ENCODE measurements at places on chromosomes 2 and 18.

DNA sequence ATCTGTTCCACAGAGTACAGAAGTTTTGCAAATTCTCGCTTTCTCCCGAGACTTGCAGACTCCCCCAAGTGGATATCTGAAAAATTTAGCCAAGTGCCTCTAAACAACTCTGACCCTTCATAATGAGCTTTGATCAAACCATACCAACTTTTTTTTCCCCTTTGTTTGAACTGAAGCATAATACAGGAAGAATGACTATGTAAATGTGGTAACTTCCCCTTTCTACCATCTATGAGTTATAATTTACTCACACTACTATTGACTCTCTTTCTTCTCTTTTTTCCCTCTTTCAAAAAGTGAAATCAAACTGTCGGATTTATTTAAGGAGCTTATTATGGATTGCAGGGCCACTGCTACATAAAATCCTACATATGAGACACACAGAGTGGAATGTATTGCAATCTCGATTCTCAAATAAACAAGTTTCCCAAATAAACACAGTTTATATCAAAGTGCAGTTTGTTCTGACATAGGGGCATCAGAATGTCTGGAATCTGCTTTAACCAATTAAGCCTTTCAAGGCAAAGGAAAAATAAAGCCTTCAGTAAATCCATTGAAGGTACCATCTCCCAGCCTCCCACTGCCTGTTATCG lies 1.4 kb upstream of the ZNF804A start:
- DNase-seq = peak; percentile 60

- no peak for DNase-seq
Measured at GRCh38 chr2:196638765-196639164, 750 bp upstream of the CCDC150 start.

GRCh38 chr18:69981948-69982347 lies 34.3 kb upstream of the CD226 start:
- DNase-seq = no peak

DNA sequence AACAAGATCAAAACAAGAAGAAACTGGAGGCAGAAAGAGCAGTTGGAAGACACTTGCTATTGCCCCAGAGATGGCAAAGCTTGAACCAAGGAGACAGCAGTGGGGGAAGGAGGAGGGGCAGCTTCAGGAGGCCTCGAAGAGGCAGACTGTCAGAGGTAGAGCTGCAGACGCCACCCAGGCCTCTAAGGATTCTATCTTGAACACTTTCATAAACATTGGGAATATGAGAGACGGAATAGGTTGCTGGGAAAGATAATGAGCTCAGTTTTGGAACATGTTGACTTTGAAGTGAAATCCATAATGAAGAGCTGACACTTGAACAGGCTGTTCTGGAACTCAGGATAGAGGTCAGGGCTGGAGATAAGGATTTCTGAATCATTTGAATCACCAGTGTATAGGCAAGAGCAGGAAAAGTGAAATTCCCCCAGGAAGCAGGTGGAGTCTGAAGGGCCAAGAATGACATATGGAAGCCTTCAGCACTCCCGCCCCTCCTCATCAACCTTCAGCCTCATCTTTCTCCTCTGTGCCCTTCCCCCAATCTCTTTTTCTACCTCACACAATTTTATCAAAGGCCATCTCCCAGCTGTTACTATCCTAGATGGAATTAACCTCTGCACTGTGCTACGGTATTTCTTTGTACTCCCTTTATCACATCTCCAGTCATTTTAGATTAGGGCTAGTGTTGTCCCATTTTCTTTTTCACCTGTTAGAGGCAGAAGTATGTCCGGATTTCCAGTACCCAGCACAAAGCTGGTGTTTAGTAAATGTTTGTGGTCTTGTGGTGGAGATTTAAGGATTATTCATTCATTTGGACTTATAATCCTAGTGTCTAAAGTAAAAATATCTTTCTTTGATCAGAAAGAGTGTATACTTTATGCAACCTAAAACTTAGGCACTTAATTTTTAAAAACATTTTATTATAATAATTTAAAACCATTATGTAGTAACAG lies 47.5 kb upstream of the RTN4 start:
- no peak for DNase-seq

DNA sequence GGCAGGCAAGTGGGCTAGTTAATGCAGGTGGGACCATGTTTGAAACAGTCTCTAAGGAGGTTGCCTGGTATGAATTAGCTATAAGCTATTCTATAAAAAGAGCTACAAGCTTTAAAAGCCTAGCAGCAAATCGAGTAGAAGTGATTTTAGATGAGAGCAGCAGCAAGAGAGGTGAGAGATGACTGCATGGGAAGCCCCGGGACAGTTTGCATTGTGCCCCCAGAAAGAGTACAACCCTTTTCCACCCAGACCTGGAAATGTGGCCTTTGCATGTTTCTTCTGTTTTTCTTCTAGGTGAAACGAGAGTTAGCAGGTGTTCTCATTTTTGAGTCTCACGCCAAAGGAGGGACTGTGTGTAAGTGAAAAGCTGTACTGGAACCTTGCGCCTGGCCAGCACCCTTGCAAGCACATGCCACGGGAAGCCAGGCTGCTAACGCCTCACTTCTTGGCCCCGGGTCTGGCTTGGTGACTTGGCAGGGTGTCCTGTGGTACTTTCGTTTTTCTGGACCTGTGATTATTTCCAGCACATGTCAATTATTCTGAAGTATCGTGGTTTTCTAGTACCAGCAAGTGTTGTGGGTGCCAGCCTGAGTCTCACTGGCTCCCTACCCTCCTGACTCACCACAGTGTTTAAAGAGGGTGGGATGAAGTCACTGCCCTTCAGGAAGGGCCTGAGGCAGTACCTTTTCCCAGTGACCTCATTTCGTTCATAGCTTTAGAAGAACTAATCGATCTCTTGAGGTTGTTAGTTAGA lies 90.3 kb upstream of the MAP3K20 start:
- DNase-seq = no peak

GRCh38 chr2:119879502-119879901 lies 119.8 kb downstream of the PTPN4 start:
- DNase-seq = no peak

GRCh38 chr2:54879598-54880332 lies 156.3 kb downstream of the EML6 start:
- no peak for DNase-seq

GRCh38 chr2:180698668-180699067 lies 281.7 kb upstream of the UBE2E3 start:
- DNase-seq = no peak

DNA sequence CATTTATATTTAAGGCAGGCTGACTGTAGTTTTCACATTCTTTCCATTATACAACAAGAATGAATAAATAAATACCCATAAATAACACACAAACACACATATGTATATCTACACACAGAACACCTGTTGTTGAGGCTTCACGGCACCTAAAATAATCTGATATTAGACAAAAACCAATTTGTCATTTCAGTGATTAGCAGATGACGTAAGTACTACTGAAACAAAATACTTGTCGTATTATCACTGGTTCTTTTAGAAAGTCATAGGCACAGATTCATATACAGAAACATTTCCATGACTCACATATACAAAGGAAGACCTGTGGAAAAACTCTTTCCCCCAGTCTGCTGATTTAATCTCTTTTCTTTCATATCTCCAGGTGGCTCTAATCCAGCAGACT lies 1113.4 kb upstream of the FANCL start:
- no peak for DNase-seq

DNA sequence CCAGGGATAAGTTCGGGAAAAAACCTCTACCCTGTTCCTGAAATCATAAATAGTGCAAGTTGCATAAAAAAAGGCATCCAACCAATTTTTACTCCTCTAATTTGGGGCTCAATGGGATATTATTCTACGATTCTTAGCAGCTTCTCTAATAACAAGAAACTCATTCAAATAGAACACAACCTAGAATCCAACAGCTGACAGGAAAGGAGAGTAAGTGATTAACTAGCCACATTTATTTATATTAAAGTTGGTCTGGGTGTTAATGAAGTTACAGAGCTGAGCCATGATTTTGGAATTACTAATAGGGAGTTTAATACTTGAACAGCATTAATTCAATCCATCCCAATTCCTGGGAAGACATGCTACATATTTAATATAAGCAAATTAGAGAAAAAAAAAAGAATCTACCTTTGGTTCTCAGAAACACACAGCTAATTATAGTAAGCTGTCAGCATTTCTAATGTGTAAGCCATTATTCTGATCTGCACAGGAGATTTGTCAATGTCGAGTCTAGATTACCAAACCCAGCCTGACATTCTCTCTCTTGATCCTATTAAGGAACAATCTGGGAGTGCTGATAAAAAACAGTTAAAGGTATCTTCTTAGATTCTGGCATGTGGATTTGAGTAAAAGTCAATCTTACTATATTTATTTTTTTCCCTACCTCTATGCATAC lies 267.7 kb downstream of the NBAS start:
- DNase-seq = no peak

- DNase-seq = no peak
Measured at GRCh38 chr18:52546686-52547346, 206.8 kb downstream of the DCC start.

GRCh38 chr18:37612524-37613252 lies 47.1 kb upstream of the CELF4 start:
- no peak for DNase-seq

DNA sequence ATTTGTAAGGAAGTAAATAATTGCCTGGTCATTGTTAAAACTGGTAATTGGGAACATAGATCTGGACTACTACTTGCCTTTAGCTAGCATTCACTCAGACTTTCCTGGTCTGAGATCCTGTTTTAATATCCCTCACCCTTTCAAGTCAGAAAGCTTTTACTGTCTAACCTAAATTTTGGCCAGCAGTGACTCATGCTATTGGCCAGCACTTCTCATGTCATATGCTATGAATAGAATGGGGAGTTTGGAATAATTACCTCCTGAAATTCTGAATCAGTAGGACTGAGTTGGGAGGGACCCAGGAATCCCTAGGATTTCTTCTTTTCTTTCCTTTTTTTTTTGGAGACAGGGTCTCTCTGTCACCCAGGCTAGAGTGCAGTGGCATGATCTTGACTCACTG lies 19.3 kb downstream of the STK36 start:
- no peak for DNase-seq

- DNase-seq = no peak
Measured at GRCh38 chr18:59044855-59045254, 94.8 kb upstream of the SEC11C start.

GRCh38 chr18:60146220-60146960 lies 226.2 kb downstream of the MC4R start:
- no peak for DNase-seq

DNA sequence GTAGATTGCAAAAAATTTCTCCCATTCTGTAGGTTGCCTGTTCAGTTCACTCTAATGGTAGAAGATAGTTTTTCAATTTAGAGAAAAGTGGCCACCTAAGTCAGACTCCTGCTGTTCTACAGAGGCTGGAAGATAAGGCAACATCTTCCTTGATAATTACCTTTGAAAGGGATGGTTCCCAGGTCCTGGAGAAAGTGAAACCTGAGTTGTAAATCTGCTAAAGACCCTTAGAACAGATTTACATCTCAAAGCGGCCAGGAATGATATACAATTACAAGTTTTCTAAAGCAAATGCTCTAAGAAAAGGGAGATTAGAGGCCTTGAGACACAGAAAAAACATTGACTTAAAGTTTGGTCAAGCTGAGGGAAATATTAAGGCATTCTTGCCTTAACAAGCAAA lies 1350.2 kb upstream of the FAM98A start:
- no peak for DNase-seq

DNA sequence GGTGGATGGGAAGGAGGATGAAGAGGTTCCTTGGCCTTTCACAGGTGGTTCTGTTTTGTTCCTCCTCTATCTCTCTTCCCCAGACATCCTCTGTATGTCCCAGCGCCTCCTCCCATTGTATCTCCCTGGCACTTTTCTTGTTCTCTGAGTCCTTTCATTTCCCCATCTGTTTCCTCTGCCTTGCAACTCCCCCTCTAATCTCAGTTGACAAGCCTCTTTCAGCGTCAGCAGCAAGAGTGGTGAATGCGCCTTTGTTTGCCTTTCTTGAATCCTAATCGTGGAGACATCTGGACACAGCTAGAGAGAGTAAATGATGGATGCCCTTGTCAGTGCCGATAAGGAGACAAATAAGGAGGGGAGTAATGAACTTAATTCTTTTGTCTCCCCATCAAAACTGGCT lies 167.0 kb downstream of the NDUFA10 start:
- no peak for DNase-seq

DNA sequence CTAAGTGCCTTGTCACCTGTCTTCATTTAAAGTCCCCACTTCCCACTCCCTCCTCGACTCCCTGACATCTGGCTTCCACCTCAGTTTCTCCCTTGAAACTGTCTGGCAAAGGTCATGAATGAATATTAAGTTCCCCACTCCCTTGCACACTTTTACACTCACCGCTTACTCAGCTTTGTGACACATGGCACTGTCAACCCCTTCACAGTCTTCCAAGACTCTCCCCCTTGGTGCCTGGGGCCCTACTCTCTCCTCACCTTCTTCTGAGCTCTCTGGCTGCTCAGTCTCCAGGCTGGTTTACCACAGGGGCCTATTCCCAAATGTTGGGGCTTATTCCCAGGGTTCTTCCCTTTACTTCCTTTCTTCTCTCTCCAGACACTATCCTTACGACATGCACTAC lies 17.9 kb upstream of the PTPN4 start:
- DNase-seq = no peak

GRCh38 chr2:175976391-175977157 lies 25.5 kb downstream of the LNPK start:
- DNase-seq = no peak

DNA sequence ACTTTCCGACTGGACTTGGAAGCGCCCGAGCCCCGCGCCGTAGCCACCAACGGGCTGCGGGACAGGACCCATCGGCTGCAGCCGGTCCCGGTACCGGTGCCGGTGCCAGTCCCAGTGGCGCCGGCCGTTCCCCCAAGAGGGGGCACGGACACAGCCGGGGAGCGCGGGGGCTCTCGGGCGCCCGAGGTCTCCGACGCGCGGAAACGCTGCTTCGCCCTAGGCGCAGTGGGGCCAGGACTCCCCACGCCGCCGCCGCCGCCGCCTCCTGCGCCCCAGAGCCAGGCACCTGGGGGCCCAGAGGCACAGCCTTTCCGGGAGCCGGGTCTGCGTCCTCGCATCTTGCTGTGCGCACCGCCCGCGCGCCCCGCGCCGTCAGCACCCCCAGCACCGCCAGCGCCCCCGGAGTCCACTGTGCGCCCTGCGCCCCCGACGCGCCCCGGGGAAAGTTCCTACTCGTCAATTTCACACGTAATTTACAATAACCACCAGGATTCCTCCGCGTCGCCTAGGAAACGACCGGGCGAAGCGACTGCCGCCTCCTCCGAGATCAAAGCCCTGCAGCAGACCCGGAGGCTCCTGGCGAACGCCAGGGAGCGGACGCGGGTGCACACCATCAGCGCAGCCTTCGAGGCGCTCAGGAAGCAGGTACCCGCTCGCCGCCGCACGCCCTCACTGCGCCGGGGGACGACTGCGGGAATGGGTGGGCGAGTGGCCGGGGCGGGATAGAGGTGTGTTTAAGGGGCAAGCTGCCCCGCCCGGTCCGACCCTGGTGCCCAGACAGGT lies 713 bp downstream of the ATOH8 start:
- no peak for DNase-seq

Measured in non-pigmented ciliary epithelial cell (primary cell).